ENCODE measurements at places on chromosomes 5 and 9.

GRCh38 chr9:130254747-130255630 is 10.6 kb upstream of the HMCN2 start:
- no peak for DNase-seq

DNA sequence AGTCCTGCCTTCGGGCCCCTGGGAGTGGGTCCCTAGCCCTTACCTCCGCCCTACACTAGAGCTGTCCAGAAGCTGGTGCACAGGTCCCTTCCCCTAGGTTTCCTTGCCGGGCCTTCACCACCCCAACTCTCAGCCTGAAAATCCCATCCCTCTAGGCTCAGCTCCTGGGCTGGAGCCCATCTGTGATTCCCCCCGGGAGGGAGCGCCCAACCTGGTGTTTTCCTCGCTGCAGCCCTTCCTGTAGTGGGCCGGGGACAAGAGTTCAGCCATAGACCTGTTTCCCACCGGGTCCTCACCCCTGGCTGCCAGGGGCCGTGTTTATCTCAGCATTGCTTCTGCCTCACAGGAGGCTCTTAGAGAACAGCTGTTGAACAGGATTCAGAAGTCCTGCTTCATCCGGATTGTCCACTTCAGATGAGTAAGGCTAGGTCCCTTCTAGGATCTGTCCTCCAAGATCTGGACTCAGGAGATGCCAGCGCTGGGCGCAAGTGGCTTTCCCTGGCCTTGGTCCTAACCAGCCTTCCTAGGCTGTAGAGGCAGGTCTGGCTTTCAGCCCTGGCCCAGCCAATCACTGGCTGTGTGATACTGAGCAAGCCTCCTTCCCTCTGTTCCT is 965 bp downstream of the GLIPR2 start:
- peak; percentile 56 for DNase-seq

GRCh38 chr9:16516891-16517290 is 353.6 kb downstream of the BNC2 start:
- DNase-seq = no peak

GRCh38 chr5:172443441-172444109 is 10.8 kb downstream of the SH3PXD2B start:
- DNase-seq = peak; percentile 39

- DNase-seq = no peak
Observed at GRCh38 chr9:115025721-115026120, 92.2 kb downstream of the TNC start.

DNA sequence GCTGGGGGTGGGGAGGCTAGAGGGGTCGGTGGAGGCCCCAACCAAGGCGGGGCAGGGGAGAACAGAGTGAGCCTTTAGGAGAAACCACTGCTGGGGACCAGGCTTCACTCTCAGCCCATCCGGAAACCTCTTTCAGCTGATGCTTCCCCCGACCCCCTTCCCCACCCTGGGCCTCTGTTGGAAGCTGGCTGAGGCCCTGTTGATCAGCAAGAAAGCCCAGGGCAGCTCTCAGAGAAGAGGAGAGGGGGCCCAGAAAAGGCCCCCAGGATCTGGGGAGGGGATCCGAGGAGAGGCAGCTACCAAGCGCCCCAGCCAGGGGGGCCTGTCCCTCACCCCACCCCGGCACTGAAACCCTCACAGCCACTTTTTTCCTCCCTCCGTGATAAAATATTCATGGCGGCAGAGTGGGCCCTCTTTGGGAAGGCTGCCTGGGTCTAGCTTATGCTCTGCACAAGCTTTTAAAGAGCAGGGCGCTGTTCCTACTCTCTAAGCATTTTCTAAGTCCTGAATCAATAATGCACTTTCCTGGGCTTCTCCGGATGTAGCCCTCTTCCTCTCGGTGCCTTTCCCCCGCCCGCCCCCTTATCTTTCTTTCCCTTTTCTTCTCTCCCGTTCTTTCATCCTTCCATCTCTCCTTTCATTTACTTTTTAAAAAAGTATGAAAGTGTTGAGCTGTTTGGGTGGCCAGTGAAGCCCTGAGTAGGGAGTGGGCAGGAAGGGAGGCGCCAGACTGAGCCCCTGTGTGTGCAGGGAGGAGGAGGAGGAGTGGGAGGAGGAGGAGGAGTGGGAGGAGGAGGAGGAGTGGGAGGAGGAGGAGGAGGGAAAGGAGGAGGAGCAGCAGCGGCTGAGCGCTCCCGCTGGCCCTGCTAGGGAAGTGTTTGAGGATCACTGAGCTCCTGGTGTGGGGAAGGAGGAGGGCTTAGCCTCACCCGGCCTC is 23.5 kb downstream of the NTNG2 start:
- peak; percentile 69 for DNase-seq

- DNase-seq = peak; percentile 81
Observed at GRCh38 chr5:139638736-139639618, 9.2 kb upstream of the CXXC5 start.

DNA sequence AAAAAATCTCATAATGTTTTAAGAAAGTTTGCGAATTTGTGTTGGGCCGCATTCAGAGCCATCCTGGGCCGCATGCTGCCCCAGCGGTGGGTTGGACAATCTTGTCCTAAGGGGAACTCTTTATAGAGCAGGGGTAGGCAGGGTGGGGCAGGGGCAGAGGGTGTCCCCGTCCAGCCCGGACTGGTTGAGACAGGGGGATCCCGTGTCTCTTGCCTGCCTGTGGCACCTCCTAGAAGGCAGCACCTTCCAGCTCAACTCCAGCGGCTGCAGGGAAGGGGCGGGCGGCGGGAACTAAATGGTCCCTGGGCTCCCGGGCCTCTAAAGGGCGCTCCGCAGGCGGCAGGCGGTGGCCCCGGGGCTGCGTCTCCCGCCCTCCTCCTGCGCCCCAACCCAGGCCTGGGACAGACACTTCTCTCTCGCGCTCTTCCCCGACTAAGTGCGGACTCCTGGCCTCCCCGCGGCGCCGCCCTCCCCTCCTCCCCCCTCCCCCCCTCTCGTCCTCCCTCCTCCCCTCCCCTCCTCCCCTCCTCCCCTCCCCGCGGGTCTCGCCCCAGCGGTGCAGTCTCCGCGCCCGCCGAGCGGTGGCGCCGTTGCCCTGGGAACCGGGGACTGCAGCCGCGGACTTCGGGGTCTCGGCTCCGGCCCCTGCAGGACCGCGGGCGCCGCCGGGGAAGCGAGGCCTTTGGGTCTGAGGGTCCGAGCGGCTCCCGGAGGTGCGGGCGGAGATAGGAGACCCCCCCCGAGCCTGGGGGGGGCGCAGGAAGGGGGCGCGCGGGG is 132.6 kb downstream of the MRPL36 start:
- peak; percentile 89 for DNase-seq

DNA sequence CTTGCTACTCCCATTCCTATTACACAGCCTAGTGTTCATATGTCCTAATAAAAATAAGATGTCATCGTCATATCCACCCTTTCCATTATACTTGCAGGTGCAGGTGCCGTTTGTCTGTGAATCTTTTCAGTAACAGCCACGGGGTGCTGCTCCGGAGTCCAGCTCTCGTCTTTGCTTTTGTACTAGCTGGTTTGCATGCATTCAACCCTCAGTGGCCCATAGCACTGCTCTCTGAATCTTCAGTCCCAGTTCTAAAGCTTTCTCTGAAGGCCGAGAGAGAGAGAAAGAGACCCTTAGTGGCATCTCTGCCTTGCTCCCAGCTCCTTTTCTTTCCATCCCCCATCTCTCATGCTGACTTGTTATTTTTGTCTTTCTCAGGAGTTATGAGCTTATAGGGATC is 468.5 kb downstream of the TMEM232 start:
- no peak for DNase-seq

DNA sequence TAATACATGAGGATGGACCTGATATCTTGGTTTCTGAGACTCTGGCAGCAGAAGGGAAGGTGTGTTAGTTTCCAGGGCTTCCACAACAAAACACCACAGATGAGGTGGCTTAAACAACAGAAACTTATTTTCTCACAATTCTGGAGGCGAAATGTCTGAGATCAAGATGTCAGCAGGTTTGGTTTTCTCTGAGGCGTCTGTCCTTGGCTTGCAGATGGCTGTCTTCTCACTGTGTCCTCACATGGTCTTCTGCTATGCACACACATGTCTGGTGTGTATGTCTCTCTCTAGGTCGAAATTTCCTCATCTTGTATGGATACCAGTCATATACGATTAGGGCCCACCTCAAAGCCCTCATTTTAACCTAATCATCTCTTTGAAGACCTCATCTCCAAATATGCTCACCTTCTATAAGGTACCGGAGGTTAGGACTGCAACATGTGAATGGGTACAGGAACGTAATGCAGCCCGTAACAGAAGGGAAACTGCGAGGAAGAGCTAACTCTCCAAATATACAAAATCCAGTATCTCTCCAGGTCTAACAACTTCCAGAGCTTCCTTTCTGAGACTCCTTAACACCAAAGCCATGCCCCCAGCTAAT is 139.8 kb upstream of the SMARCA2 start:
- DNase-seq = no peak

DNA sequence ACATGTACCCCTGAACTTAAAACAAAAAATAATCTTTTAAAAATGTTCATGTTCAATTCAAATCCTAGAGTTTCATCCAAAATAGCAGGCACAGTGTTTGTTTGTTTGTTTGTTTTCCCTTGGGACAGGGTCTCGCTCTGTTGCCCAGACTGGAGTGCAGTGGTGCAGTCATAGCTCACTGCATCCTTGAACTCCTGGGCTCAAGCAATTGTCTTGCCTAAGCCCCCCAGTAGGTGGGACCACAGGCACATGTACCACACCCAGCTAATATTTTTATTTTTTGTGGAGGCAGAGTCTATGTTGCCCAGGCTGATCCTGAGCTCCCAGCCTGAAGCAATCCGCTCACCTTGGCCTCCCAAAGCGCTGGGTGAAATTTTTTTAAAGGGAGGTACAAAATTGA is 5.0 kb upstream of the POLR1E start:
- DNase-seq = no peak

- DNase-seq = peak; percentile 65
Observed at GRCh38 chr5:126004636-126005035, 418.6 kb upstream of the GRAMD2B start.

- no peak for DNase-seq
Observed at GRCh38 chr5:3827624-3828023, 232.0 kb downstream of the IRX1 start.

DNA sequence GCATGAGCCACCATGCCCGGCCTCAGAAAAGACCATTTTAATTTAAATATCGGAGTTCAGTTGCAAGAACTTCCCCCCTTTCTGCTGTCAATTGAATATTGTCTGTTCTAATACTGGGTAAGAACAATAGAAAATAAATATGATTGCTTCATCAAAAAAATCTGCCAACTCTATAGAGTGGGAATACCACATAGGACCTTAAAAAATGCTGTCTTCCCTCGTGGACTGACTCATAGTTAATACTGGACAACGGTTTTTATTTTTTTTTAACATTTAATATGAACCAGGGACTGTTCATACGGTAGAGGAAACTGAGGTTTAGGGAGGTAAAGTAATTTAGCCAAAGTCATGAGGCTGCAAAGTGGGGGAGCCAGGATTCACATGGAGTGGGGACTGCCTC is 9.7 kb downstream of the ZNF462 start:
- DNase-seq = no peak

- DNase-seq = no peak
Observed at GRCh38 chr5:5787373-5787772, 364.9 kb downstream of the ICE1 start.

Data from eye (tissue), 1 donor.